SK-N-SH treated with all-trans-retinoic acid at 6 μM for 48 hours (cell line): ENCODE measurements at places on chromosomes 13 and 19.
A peak's percentile ranks its signal among the peaks of the same experiment; 100 is the strongest.

GRCh38 chr19:36215276-36216123, 594 bp downstream of the ZNF146 start:
- no peak for ATAC-seq

DNA sequence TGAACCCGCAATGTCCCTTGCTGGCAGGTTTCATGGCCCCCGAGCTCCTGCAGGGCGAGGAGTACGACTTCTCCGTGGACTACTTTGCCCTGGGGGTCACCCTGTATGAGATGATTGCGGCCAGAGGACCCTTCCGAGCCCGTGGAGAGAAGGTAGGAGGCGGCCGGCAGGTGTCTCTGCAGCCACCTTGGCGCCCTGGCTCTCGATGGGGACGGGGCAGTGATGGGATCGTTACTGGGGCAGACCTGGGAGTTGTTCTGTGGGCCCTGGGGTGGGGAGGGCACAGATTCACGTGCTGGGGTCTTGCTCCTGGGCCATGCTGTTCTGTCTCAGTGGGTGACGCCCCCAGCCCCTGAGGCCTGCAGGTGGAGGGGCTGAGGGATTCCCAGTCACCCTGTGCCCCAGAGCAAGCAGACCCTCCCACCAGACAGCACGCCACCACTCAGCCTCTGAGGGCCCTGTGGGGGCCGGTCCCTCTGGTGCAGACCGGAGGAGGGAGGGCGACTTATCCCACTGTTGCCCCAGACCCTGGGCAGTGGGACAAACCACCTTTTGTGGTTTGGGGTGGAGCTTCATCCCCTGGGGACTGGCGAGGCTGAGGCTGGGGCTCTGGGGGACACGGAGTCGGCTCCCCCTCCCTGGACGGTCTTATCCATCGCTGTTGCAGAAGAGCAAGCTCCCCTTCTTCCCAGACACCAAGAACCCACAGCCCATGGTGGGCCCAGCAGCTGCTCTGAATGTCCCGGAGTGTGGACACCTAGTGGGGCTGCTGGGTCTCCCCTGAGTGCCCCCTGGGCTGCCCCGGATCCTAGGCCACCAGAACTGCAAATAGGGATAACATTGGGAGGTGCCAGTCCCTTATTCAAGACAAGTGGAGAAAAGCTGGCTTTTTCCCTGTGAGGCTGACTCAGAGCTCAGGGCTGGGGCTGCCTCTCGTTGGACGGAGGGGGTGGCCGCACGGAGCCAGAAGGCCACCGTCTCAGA, 27.5 kb upstream of the TMEM255B start:
- ATAC-seq: no peak

GRCh38 chr13:80348314-80348713, 7.4 kb upstream of the SPRY2 start:
- peak; percentile 51 for ATAC-seq

DNA sequence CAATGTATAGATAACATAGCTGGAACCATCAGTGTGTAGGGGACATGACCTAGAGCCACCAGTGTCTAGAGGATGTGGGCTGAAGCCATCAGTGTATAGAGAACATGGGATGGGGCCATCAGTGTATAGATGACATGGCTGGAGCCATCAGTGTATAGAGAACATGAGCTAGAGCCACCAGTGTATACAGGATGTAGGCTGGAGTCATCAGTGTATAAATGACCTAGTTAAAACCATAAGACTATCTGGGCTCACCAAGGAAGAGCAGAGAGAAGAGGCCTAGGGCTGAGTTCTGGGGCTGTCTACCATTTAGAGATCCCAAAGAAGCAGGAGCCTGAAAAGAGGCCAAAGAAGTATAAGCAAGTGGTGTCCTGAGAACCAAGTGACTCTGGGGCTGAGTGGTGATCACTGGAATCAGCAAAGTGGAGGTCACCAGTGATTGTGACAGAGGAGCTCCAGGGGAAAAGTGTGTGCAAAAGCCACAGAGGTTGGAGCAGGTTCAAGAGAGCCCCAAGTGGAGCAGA, 41.0 kb downstream of the RFX2 start:
- ATAC-seq: no peak

- ATAC-seq: no peak
Observed at GRCh38 chr13:50236898-50237318, 221.7 kb downstream of the KCNRG start.

- no peak for ATAC-seq
Observed at GRCh38 chr13:75908141-75908540, 272.0 kb downstream of the LMO7 start.

DNA sequence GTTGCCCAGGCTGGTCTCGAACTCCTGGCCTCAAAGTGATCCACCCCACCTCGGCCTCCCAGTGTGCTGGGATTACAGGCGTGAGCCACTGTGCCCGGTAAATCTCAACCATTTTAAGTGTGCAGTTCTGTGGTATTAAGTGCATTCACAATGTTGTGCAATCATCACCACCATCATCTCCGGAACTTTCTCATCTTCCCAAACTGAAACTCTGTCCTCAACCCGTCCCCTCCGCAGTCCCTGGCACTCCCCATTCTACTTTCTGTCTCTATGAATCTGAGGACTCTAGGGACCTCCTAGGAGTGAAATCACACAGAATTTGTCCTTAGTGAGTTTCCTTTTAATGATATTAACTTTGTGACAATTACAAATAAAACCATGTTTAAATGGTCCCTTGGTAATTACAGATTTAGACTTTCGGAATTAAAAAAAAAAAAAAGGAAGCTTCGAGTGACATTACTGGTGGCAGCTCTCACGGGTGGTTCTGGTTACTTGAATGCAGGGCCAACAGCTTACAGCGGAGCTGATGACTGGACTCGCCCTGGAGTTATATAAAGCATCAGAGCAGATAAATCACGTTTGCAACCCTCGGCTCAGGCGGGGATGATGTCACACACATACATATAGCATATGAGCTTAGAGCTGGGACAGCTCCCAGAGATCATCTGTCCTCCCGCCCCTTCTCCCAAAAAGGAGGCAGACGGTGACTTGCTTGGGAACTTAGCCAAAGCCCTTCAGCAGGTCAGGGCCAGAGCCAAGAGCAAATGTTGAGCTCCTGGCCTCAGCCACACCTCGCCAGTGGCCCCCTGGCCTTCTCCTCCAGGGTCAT, 89.8 kb downstream of the ZNF557 start:
- ATAC-seq: peak; percentile 85

- ATAC-seq: no peak
Observed at GRCh38 chr13:73608711-73609485, 525.3 kb downstream of the KLF12 start.

- no peak for ATAC-seq
Observed at GRCh38 chr13:73940098-73940497, 194.1 kb downstream of the KLF12 start.

DNA sequence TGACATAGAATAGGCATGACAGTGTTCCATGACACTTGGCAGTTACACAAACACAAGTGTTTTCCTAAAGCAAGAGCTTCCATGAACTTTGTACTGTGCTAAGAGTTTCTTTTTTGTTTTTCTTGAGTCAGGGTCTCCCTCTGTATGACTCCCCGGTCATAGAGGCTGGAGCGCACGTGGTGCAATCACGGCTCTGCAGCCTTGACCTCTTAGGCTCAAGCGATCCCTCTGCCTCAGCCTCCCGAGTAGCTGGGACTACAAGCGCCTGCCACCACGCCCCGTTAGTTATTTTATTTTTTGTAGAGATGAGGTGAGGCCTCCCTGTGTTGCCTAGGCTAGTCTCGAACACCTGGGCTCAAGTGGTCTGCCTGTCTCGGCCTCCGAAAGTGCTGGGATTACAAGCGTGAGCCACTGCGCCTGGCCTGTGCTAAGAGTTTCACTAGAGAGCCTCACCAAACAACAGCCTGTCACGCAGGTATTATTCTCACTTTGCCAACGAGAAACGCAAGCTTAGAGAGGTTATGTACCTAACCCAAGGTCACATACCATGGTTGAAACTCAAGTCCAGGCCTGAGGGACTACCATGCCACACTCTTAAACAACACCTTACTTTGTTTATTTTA, 355.9 kb downstream of the KLF12 start:
- no peak for ATAC-seq

DNA sequence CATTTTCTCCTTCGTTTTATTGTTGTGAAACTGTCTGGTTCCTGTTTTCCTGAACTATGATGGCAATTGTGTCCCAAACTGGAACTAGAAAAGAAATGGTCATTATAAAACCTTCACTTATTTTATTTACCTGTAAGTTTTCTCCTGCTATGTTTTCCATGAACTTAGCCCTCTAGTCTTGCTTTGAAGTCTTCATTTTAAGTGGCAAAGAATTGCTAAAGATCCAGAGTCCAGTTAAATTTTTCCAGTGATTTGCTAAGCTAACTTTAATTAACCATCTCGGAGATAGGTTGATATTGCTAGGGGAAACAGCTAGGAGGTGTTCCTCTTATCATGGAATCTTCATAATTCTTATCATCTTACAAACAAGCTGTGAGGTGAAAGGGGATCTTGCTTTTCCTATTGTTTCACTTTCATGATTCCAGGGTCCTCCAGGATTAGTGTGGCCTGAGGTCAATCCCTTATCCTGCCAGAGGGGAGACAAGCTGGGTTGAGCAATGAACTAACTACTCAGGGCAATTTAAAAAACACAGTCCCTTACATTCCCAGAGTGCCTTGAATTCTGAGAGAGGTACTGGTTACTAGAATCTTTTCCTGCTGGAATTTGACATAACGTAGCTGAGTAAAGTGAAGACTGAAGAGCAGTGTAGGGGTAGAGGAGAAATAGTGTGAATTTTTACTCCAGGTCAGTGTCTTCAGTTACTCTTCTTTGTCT, 112.5 kb downstream of the ESD start:
- peak; percentile 50 for ATAC-seq

- no peak for ATAC-seq
Observed at GRCh38 chr19:18443831-18444230, 5.9 kb upstream of the ISYNA1 start.

DNA sequence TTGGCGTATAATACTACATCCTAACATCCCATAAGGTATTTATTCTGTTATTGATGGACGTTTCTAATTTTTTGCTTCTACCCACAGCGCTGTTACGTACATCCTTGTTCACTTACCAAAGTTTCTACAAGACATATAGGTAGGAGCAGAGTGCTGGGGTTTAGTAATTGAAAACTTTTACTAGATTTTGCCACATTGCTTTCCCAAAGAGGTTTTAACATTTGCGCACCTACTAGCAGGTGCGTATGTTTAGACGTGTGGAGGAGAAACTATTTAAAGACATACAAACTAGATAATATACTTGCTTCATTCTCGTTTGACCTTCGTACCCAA, 559 bp upstream of the RPL21 start:
- ATAC-seq: no peak

DNA sequence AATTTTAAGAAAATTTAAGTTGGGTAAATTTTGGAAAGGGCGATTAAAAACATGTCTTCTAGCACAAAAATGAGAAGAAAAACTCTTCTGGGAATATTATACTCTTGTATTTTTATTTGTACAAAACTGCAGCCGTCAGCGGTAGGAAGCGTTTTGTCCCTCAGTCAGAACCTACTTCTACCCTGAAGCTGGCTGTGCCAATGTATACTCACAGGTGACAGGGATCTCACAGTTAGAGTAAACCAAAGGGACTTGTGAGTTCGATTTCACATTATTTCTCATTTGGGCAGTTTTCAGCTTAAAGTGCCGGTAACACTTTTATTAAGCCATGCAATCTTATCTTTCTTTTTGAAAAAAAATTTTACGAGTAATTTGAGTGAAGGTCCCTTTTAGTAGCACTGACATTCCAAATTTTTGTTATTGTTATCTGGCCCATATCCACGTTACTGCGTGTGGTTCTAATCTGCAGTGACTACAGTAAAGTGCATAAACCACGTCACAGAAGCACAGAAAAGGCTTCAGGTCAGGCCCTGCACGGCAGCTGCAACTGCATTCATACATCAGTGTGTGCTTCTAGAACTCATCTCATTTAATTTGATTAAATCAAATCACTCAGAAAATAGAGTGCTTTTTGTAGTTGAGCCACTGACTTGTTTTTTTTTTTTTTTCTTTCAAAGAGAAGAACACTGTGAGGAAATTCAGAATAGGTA, 387.3 kb downstream of the LIG4 start:
- ATAC-seq: peak; percentile 66; the same call in 2 of the 3 replicates

DNA sequence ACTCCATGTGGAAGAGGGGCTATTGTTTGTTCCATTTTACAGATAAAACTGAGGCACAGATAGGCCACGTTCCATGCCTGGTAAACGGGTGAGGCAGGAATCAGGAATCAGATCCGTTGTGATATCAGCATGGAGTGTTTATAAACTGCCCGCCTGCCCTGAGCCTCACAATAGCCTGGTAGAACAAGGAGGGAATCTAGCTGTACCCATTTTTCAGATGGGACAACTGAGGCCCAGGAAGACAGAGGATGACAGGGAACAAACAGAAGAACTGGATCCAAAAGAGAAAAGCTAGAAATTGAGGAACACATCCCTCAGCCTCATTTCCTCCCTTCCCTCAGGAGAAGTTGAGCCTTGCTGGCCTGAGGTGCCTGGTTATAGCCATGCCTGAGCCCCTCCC, 32.5 kb downstream of the CERS4 start:
- no peak for ATAC-seq

DNA sequence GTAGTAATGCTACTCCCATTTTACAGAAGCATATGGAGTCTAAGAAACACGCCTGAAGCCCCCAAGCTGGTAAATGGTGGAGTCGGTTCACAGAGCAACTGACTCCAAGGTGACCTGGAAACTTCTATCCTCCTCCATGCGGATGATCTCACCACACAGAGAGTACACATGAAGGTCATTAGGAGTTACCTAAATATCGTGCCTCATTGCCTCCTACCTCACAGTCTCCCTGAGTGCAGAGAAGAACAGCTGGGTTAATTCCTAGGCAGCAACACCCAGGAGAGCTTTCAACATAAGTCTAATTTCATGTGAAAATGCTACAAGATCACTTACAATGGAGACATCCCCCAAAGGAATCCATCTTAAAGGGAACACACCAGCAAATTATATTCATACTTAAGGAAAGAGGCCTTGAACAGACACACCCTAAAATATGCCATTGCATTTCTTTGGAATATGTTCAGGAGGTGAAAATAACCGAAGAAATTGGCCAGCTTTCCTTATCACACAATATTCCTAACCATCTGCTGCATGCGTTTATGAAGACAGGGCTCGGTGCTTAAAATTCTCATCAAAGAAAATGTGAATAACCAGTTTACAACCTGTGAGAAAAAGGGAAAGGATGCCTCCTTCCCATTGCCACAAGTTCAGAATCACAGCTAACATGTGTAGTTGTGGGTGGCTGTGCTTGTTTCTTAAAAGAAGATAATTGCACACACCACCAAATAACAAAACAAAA, 203.6 kb upstream of the NBEA start:
- ATAC-seq: no peak

DNA sequence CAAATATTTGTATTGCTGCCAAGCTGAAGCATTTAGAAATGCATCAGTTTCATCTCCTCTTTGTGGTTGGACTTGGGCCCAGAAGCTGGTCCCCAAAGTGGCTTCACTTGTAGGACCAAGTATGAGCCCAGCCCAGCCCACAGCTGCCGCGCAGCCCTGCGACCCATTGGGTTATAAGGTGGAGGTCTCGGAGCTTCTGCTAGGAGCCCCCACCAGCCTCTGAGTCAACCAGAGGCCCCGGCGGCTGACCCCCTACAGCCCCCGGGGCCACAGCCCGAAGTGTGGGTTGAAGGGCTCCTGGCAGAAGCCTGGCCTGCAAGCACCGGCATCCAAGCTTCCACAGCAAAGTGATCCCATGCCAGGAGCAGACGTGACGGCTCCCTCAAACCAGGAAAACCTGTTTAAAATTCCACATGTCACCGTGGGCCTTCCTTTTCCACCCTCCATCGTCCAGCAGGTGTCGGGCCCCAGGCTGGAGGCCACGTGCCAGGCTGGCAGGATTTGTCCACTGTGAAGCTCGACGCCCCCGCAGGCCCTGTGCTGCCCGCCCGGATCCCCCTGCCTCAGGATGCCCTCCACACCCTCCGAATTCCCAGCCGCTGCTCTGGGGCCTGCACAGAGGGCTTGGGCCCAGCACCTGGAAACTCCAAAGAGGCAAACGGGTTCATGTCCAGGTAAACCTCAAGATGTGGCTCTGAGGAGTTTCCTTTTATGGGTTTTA, 54.7 kb downstream of the C13orf46 start:
- no peak for ATAC-seq
